Ascending aorta (tissue), 2 donors: ENCODE measurements at places on chromosomes 1 and 21.

GRCh38 chr1:62435231-62436038, 1.4 kb upstream of the USP1 start:
- DNase-seq, result no peak
- no peaks in the 10 kb centered on the region for H3K36me3 ChIP-seq
- peak overlapping the region; percentile 91 for H3K4me3 ChIP-seq
- peak overlapping the region; percentile 97 for H3K27ac ChIP-seq

- no peak overlapping the region for H3K27ac ChIP-seq
- DNase-seq, result no peak
- H3K4me1 ChIP-seq, result no peaks in the 10 kb centered on the region
- H3K36me3 ChIP-seq, result no peaks in the 10 kb centered on the region
Measured at GRCh38 chr1:147895123-147895522, 7.5 kb upstream of the GJA8 start.

DNA sequence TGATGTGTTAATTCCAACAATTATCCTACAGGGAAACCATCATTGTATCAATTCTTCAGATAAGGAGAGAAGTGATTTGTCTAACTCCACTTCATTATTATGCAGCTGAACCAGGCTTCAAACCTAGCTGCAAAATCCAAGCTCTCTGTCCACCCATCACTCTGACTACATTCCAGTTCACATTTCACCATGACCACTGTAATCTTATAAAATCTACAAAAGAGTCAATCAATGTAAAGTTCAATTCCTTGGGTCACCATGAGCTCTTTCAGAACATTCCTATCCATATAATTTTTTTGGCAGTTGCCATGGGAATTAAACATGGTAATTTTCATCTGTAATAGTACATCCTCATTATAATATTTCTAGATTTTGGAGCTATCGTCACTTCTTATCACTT, 100.9 kb downstream of the PLPPR5 start:
- H3K27ac ChIP-seq, result no peak overlapping the region
- no peaks in the 10 kb centered on the region for H3K36me3 ChIP-seq
- no peak overlapping the region for H3K4me3 ChIP-seq
- DNase-seq, result no peak
- H3K4me1 ChIP-seq, result no peaks in the 10 kb centered on the region
- H3K27me3 ChIP-seq, result no peaks in the 10 kb centered on the region

DNA sequence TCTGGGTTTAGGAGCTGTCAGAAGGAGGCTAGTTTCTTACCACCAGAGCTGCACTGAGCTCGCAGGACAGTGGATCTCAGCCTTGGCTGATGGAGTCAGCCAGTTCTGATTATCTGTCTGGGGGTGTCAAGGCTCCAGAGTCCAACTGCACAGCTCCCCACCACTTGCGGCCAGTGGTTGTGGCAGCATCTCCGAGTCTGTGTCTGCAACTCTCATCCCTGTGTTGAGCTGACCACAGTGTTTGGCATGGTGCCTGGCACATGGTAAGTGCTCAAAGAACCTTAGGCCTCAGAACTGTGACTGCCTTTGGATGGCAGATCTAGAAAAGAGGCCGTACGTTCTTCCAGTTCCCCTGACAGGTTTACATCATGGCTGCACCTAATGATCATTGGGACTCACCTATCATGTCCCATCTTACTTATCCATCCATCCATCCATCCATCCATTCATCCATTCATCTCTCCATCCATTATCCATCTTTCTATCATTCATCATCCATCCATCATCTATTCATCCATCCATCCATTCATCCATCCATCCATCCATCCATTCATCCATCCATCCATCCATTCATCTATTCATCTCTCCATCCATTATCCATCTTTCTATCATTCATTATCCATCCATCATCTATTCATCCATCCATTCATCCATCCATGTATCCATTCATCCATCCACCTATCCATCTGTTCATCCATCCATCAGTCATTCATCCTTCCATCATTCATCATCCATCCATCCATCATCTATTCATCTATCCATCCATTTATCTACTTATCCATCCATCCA, 114.5 kb downstream of the CRYAA start:
- DNase-seq, result no peak
- no peaks in the 10 kb centered on the region for H3K27me3 ChIP-seq
- H3K27ac ChIP-seq, result no peak overlapping the region
- no peaks in the 10 kb centered on the region for H3K36me3 ChIP-seq
- H3K4me1 ChIP-seq, result no peaks in the 10 kb centered on the region

DNA sequence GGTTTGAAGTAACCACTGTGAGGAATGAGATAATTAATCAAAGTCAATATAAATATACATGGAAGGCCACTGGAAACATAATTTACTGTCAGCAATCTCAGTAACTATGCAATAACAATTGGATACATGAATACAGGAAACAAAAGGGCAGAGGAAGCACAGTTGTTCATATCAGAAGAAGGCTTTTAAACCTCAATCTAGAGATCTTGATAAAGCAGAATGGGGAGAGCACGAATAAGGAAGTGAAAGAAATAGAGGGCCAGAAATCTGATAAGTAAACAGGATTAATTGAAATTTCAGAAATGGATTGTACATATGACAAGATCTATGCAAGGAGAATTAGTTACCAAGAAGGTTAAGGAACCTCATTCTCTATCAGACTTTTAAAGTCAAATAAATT, 93.0 kb downstream of the EVI5 start:
- H3K27me3 ChIP-seq, result no peaks in the 10 kb centered on the region
- DNase-seq, result no peak
- no peak overlapping the region for H3K4me3 ChIP-seq
- H3K27ac ChIP-seq, result no peak overlapping the region

DNA sequence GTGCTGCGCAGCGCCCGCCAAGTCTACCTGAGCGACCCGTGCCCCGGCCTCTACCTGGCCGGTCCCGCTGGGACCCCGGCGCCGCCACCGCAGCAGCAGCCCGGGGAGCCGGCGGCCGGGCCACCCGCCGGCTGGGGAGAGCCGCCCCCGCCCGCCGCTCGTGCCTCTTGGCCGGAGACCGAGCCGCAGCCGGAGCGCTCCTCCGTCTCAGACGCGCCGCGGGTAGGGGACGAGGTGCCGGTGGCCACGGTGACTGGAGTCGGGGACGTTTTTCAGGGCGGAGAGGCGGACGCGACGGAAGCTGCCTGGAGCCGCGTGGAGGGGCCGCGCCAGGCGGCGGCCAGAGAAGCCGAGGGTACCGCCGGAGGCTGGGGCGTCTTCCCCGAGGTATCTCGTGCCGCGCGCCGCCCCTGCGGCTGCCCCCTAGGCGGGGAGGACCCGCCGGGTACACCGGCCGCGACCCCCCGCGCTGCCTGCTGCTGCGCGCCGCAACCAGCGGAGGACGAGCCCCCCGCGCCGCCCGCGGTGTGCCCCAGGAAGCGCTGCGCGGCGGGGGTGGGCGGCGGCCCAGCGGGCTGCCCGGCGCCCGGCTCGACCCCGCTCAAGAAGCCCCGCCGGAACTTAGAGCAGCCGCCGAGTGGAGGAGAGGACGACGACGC, 646 bp downstream of the IER5 start:
- no peaks in the 10 kb centered on the region for H3K27me3 ChIP-seq
- peaks cover 19% of the 10 kb centered on the region for H3K4me1 ChIP-seq
- peak overlapping the region; percentile 97 for H3K27ac ChIP-seq
- no peak for DNase-seq
- H3K36me3 ChIP-seq, result no peaks in the 10 kb centered on the region

- DNase-seq, result no peak
- H3K4me1 ChIP-seq, result no peaks in the 10 kb centered on the region
- H3K4me3 ChIP-seq, result no peak overlapping the region
- no peak overlapping the region for H3K27ac ChIP-seq
- peaks cover 90% of the 10 kb centered on the region for H3K36me3 ChIP-seq
Measured at GRCh38 chr1:151406176-151406575, 6.8 kb downstream of the PSMB4 start.

- peaks cover 10% of the 10 kb centered on the region for H3K4me1 ChIP-seq
- H3K36me3 ChIP-seq, result no peaks in the 10 kb centered on the region
- no peaks in the 10 kb centered on the region for H3K27me3 ChIP-seq
- peak overlapping the region; percentile 58 for H3K27ac ChIP-seq
- H3K4me3 ChIP-seq, result peak overlapping the region; percentile 16
Measured at GRCh38 chr1:35264871-35265270, 3.6 kb upstream of the ZMYM4 start.

DNA sequence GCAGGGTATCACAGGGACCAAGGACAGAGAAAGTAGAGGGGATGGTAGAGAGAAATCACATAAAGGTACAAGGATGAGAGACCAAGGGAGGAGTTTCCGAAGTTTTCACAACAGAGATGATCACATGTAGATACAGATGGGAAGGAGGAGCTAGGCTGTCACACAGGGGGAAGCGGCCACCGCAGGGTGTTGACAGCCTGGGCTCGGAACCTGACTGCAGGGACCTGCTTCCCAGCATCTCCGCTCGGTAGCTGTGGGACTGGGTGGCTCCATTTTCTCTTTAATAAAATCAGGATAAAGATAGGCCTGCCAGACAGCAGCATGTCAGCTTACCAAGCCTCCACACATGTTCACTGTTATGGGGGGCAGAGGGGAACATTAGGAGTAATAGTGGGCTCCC, 32.3 kb downstream of the CDCA8 start:
- H3K4me1 ChIP-seq, result no peaks in the 10 kb centered on the region
- H3K27me3 ChIP-seq, result no peaks in the 10 kb centered on the region
- H3K4me3 ChIP-seq, result no peak overlapping the region
- H3K27ac ChIP-seq, result no peak overlapping the region
- no peaks in the 10 kb centered on the region for H3K36me3 ChIP-seq

GRCh38 chr1:6523566-6523965, 30.7 kb downstream of the NOL9 start:
- DNase-seq, result no peak
- H3K27ac ChIP-seq, result no peak overlapping the region
- H3K27me3 ChIP-seq, result no peaks in the 10 kb centered on the region
- no peak overlapping the region for H3K4me3 ChIP-seq

DNA sequence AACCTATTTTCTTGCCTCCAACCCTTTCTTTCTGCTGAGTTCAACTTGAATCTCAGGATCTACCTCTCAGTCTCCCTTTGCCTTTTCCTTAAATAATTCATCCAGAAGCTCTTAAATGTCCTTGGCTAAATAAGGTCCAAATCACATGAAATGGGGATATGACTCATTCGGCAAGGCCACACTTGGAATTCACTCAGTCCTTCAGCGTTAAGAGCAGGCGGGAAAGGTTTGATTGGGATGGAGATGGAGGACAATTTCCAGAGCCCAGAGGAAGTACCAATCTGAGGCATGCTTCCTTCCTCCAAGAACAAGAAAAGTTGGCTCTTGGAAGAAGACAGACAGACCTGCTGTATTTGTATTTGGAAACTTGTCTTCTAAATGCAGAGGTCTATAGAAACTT, 128.5 kb downstream of the PROX1 start:
- H3K27ac ChIP-seq, result no peak overlapping the region
- H3K36me3 ChIP-seq, result no peaks in the 10 kb centered on the region
- no peaks in the 10 kb centered on the region for H3K4me1 ChIP-seq
- no peak for DNase-seq
- no peak overlapping the region for H3K4me3 ChIP-seq
- H3K27me3 ChIP-seq, result no peaks in the 10 kb centered on the region

DNA sequence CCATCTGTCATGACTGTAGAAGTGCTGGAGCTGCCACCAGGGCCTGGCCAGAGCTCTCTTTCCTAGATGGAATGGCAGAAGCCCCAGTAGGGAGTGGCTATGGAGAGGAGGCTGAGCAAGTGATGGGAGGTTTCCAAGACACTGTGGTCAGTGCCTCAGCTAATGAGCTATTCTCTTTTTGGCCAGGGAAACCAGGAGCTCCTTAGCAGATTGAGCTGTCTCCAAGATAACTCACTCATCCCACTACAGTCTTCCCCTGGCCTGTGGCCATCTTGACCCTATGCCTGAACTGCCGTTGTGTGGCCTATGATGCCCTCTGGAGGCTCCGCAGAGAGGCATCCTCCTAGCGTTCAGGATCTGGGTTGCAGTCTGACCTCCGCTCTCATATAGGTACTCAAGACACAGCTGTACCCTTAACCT, 60.5 kb downstream of the ERI3 start:
- no peaks in the 10 kb centered on the region for H3K27me3 ChIP-seq
- H3K4me3 ChIP-seq, result no peak overlapping the region
- H3K36me3 ChIP-seq, result peaks cover 27% of the 10 kb centered on the region

GRCh38 chr1:9654834-9655723, 3.5 kb downstream of the PIK3CD start:
- H3K27ac ChIP-seq, result no peak overlapping the region
- peaks cover 12% of the 10 kb centered on the region for H3K4me1 ChIP-seq
- no peaks in the 10 kb centered on the region for H3K27me3 ChIP-seq
- no peak for DNase-seq
- H3K4me3 ChIP-seq, result no peak overlapping the region

GRCh38 chr1:43273708-43274107, 3.9 kb downstream of the TMEM125 start:
- DNase-seq, result no peak
- no peaks in the 10 kb centered on the region for H3K36me3 ChIP-seq
- H3K27ac ChIP-seq, result no peak overlapping the region
- H3K27me3 ChIP-seq, result peaks cover 5% of the 10 kb centered on the region

GRCh38 chr1:179029321-179029759, 3.6 kb downstream of the FAM20B start:
- H3K27ac ChIP-seq, result no peak overlapping the region
- H3K27me3 ChIP-seq, result no peaks in the 10 kb centered on the region
- H3K4me3 ChIP-seq, result no peak overlapping the region
- no peak for DNase-seq
- peaks cover 3% of the 10 kb centered on the region for H3K4me1 ChIP-seq

- no peaks in the 10 kb centered on the region for H3K4me1 ChIP-seq
- peaks cover 6% of the 10 kb centered on the region for H3K27me3 ChIP-seq
- H3K36me3 ChIP-seq, result no peaks in the 10 kb centered on the region
- no peak for DNase-seq
Measured at GRCh38 chr1:5481889-5482288, 510.3 kb downstream of the NPHP4 start.

DNA sequence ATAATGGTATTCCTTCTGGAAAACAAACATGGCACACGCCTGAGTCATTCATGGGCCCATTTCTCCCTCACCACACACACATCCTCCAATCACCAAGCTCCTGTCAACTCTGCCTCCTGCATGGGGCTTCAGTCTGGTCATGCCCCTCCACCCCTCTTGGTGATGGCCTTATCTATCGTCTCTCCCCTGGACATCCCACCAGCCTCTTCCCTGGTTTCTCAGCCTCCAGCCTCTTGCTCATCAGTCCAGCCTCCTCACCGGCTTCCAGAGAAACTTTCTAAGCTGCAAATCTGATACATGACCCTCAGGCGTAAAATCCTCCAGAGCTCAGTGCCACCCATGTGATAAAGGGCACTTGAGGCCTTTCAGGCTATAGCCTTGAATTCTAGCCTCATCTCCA, 243.9 kb downstream of the FOXD2 start:
- no peaks in the 10 kb centered on the region for H3K36me3 ChIP-seq
- no peak overlapping the region for H3K27ac ChIP-seq
- H3K27me3 ChIP-seq, result no peaks in the 10 kb centered on the region
- H3K4me3 ChIP-seq, result no peak overlapping the region

DNA sequence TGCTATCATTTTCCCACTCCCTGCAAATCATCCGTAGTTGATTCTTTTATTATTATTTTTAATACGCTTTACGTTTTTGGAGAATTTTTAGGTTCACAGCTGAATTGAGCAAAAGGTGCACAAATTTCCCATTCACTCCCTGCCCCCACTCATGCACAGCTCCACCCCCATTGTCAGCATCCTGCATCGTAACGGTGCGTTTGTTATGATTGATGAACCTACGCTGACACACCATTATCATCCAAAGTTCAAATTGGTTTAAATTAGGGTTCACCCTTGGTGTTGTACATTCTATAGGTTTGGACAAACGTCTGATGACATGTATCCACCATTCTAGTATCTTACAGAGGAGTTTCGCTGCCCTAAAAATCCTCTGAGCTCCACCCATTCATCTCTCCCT, 44.5 kb downstream of the EDARADD start:
- no peak for DNase-seq
- no peak overlapping the region for H3K27ac ChIP-seq
- no peaks in the 10 kb centered on the region for H3K27me3 ChIP-seq
- no peaks in the 10 kb centered on the region for H3K36me3 ChIP-seq
- no peak overlapping the region for H3K4me3 ChIP-seq
